Stimulated activated CD8-positive, alpha-beta memory T cell treated with anti-CD3 and anti-CD28 coated beads, Interleukin-2, amount 100 ng/mL, for 1 hour (primary cell): ENCODE measurements at places on chromosomes 4 and X.

DNA sequence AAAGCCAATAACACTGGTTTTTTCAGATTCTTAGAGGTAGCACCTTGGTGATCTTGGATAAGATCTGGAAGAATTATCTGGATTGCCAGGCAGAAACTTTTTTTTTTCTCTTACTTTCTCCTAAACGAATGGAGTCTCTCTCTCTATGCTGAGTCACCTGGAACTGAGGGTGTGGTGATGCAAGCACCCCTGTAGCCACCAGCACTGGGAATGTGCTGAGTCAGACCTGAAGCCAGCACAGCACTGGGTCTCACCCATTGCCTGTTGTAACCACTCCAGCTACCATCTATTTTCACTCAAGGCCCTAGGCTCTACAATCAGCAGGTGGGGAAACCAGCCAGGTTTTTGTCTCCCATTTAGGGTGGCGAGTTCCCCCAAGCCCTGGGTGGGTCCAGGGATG is 923.8 kb downstream of the RAPGEF2 start:
- DNase-seq, result no peak

- DNase-seq, result no peak
These were observed 108.2 kb downstream of the NSUN7 start for GRCh38 chr4:40857956-40858355.

DNA sequence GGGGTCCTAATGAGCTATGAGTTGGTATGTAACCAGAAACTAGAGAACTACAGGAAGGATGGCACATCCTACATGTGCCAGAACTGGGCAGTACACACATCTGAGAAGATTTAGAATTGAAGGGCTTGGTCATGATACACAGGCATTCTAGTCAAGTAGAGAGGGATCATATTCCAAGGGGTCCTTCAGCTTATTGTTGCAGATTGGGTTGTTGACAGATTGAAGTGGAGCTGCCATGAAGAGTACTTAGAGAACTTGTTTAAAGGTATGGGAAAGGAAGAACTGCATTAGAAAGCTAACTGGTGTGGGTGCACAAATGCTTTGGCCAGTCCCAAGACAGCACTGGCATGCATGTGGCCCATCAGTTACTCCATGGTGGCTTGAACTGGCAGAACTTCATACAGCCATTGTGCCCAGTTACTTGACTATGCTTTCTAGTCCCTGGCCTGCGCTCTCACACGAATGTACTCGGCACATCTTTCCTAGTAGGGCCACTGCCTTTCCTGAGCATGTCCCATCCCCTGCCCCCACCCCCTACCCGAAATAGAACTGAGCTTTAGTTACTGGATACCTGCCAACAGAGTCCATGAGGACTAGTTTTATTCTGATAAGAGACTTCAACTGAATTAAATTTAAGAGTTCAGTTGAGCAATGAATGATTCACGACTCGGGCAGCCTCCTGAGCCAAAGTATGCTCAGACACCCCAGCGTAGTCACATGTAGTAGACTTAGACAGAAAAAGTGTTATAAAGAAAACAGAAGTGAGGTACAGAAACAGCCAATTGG is 64.0 kb downstream of the CCNG2 start:
- no peak for DNase-seq

DNA sequence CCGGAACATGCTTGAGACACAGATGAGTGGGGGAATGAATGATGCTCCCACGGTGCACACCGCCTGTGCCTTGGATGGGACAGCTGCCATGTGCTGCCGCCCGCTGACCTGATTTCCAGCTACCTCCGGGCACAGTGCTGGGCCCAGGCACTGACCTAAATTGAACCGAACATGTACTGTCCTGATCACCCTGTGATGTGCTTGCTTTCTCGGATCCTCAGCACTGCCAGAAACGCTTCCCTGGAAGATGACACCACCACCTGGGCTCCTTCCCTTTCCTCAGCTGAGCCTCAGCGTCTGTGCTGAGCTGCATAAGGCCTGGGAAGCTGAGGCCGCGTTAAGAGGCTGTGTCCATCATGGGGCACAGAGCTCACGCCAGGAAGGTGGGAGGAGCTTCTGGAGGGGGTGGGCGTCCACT is 39.3 kb upstream of the MXD4 start:
- DNase-seq, result no peak

DNA sequence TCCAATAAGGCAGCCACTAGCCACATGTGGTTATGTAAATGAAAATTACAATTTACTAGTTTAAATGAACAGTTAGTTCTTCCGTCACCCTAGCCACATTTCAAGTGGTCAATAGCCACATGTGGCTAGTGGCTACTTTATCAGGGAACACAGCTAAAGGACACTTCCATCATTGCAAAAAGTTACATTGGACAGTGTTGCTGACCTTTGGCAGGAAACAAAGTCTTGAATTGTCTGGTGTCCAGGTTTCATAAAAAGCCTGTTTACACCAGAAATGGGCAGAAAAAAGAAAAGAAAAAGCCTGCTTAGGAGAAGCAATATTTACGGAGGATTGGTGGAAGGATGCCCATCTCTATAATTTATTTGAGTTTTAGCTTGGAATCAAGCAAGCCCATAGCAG is 38.6 kb downstream of the RWDD4 start:
- no peak for DNase-seq

DNA sequence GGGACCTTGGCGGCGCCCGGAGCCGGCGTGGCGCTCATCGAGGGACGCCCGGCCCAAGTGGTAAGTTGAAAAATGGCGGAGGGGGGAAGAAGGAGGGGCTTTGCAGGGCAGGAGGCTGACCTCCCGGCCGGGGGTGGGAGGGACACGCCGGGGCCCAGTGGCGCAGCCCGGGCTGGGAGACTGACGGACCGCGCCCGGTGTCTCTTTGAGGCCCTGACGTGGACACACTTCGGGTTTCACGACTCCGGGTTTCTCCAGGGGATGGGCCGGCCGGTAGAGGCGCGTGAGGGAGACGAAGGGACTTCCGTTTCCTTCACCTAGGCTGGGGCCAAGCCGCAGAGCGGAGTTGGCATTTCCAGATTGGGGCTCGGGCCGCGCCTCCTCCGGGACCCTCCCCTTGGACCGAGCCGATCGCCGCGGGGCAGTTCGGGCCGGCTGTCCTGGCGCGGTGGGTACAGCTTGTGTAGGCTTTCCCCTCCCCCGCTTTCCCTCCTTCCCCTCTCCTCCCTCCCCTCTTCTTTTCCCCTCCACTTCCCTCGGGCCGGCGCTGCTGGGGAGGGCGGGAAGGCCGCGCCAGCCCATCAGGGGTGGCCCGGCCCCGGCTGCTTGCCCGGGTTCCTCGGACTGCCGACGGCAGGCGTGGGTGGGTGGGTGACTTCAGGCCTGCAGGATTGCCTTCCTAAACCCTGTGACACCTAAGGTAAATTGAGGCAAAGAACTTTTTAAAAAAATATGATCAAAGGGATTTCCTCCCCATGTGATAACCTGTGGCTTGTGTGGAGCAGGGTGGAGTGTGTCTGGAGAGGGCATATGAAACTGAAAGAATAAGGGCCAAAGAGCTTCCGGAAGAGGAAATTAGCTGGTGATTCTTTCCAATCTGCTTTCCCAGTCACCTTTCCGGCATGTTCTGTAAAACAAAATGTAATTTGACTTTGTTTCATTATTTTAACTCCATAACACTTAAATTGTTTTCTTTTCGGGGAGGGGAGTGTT is at the start of gene XIAP:
TSS of gene XIAP (plus strand) at position 208 of the 993 bp plus-strand sequence. CDS start 25,610 bp downstream, outside the sequence.
- DNase-seq, result peak; percentile 26

DNA sequence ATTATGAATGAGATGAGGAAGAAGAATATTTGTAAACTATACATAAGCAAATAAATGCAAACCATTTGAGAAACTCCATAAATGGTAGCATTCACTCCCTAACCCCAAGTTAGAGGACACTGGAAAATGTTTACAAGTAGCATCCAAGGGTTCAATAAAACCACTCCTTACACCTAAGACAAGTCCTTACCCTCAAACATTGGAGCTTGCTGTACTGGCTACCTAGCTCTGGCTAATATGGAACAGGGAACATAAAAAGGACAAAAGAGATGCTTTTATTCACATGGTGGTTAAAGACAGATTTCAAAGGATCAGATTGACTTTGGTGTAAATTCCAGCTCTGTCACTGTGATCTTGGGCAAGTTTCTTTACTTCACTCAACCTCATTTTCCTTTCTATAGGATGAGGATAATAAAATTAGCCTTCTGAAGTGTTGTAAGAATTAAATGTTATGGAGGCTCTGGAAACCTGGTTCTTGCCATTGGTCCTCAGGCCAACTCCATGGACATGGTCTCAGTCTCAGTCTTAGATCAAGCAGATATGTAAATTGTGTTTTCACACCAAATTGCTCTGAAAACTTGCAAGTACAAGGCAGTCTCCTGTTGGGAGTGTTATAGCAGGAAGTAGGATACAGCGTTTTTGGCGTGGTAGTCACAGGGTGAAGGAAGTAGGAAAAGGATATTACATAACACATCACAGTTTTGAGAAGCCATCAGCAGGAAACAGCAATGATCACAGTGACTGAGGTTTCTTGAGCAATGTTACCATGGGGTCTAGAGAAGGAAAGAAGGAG is 3.3 kb downstream of the CXCL1 start:
- DNase-seq, result no peak

DNA sequence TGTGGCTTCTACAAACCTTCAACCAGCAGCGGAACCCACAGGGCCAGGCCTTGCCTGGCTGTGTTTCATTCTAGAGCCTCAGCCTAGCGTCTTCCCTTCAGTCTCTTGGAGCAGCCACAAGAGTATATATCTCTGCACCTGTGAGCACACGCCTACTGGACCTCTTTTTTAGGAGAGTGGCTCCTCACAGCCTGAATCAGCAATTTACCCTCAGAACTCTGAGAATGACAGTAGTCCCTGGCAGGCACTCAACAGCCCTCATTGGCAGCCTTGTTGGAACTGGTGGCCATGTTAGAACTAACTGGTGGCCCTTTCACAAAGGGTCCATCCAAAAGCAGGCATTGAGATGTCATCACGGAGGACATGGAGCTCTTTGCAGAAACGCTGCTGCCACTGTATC is 138.9 kb downstream of the BCOR start:
- DNase-seq, result no peak

- DNase-seq, result no peak
These were observed 48.0 kb upstream of the STARD8 start for GRCh38 chrX:68599256-68600152.

DNA sequence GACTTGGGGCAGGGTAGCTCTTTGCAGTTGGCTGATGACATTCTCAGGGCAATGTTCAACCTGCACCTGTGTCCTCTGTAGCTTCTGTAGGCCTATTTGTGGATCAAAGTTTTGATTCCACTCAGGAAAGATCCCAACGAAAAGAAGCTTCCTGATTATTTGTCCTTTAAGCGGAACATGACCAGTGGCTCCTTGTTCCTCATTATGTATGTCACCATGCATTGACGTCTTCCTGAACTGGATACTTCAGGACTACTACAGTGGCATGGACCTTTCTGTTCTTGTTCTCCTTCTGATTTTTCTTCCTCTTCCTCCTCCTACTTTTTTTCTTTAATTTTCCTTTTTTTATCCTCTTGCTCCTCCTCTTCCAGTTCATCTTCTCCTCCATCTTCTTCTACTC is 62.4 kb downstream of the NBDY start:
- no peak for DNase-seq

DNA sequence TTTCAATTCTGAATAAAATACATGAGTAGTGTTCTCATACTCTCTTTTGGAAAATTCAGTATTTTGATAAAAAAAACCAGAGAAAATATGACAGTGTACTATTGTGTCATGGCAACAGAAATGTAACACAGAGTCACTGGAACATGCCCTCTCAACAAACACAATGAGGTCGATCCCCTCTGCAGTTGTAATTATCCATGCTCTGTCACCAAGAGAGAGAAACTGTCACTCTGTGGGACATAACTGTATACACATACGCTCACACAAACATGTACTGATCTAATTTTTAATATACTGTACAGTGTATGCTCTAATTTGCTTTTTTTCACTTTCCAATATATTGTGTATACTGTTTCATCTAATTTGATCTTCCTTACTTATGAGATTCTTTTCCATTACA is 1136.8 kb upstream of the TENM3 start:
- no peak for DNase-seq

- no peak for DNase-seq
These were observed 1476.1 kb upstream of the TENM3 start for GRCh38 chr4:180766944-180767729.

- no peak for DNase-seq
These were observed 75.0 kb downstream of the NAA11 start for GRCh38 chr4:79250887-79251286.

- DNase-seq, result no peak
These were observed 43.0 kb upstream of the FRG1 start for GRCh38 chr4:189897667-189898066.

GRCh38 chr4:110196206-110196870 is 2.1 kb downstream of the ELOVL6 start:
- no peak for DNase-seq

DNA sequence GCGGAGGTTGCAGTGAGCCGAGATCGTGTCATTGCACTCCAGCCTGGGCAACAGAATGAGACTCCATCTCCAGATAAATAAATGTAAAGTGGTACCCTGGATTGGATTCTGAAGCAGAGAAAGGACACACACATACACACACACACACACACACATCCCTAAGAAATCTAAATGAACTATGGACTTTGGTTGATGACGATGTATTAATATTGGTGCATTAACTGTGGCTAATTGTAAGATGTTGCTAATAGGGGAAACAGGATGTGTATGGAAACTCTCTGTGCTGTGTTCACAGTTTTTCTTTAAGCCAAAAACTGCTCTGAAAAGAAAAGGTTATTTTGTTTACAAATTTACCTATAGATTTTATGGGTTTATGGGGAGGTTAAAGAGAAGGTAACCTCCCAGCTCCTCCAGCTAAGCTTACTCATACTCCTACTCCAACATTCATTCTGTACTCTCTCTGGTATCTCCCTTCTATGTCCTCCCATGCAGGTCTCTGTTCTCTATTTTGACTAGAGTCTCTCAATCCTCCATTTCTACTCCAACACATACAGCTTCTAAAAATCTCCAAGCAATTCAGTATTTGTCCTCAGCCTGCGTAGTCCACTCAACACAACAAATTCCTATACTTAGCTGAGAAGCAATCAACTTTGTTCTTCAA is 46.5 kb upstream of the RELL1 start:
- no peak for DNase-seq

GRCh38 chrX:129013574-129013973 is 509.7 kb downstream of the SMARCA1 start:
- DNase-seq, result no peak

- DNase-seq, result no peak
These were observed 670.0 kb upstream of the AMOT start for GRCh38 chrX:113510586-113510985.

- DNase-seq, result no peak
These were observed 16.8 kb downstream of the CD38 start for GRCh38 chr4:15794905-15795304.

DNA sequence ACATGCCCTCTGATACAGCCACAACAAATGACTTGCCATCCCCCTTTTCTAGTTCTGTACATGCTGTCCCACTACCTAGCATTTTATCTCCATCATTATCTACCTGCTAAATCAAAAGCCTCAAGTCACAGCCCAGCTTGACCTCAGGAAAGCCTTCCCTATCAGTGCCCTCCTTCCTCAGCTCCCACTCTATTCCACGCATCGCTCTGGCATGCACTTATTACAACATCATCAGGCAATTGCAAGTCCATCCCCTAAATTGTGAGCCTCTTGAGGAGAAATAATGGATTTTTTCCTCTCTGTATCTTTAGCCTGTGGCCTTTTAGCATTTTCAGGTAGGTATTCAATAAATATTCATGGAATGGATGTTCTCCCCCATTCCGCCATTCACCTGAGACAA is 5.7 kb downstream of the ARL13A start:
- no peak for DNase-seq
